ENCODE measurements at places on chromosomes 12 and 14. TPM values are rescaled to one million over a fixed set of nuclear protein-coding genes. Genes with fewer than 3 reads are reported as not detected.

The ACVRL1 gene
- 0.64 TPM for total RNA-seq

- no peak for DNase-seq
- no peaks in the 10 kb centered on the region for H3K36me3 ChIP-seq
- H3K4me1 ChIP-seq, result peaks cover 10% of the 10 kb centered on the region
- no peak overlapping the region for H3K4me3 ChIP-seq
- H3K27ac ChIP-seq, result no peak overlapping the region
Measured at GRCh38 chr14:101956179-101956885, 8.0 kb upstream of the DYNC1H1 start.

DNA sequence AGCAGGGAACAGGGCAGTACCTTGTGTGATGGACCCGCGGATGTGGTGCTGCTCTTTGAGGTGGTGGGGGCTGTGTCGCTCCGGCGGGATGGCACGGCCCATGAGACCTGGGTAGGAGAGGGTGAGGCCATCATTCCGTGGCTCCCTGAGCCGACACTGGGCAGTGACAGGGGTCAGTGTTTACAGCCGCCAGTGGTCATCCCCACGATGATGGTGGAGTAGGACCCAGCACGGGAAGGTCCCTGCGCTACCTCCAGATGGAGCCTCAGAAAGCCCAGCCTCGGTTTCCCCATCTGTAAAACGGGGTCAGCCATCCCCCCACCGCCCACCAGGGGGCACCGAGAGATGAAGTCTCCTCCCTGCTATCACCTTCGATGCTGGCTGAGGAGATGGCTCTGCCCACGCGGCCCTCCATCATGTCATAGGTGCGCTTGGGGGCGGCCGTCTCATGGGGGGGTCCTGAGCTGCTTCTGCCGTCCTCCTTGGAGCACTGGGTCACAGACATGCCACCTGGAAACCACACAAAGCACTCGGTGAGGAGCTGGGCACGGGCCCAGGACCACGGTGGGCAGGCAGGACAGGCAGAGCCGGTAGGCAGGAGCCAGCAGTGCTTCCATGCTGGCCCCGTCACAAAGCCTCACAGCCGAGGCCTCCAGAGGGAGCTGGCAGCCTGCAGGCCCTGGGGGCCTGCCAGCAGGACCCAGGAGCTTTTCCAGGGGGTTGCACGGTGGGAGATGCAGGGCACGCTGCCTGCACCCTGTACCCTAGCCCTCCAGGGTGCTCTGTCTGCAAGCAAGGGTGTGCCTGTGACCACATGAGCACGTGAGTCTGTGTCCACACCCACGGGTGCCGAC, 53.1 kb downstream of the RFLNA start:
- DNase-seq, result peak; percentile 29
- H3K27me3 ChIP-seq, result no peaks in the 10 kb centered on the region
- peak overlapping the region; percentile 80 for H3K27ac ChIP-seq
- H3K4me1 ChIP-seq, result no peaks in the 10 kb centered on the region
- peaks cover 45% of the 10 kb centered on the region for H3K36me3 ChIP-seq

DNA sequence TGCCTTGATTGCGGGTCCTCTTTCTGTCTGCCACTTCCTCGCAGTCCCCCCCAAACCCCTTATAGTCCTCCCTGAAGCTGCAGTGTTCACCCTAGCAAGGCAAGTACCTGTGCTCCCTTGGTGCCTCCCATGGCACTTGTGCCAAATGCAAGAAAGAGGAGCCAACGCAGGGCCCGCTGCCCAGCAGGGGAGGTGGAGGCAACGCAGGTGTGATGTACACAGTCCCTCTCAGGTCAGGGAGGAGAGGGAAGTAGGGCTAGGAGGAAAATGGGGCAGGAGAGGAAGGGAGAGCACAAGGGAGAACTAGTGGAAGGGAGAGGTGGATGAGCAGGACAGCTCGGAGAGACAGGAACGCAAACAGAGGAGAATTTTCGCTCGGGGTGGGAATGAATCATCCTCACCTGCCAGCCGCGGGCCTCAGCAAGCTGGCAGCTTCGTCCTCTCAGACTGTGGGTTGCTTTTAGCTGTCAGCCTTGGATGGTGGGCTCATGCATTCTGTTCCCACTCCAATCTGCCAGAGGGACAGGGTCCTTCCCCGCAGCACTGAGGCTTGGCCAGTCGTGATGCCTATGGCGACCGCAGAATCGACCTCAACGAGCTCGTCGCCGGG, 357.0 kb downstream of the CACNA1C start:
- no peak for DNase-seq
- peaks cover 14% of the 10 kb centered on the region for H3K4me1 ChIP-seq
- H3K27me3 ChIP-seq, result no peaks in the 10 kb centered on the region
- no peaks in the 10 kb centered on the region for H3K36me3 ChIP-seq
- H3K4me3 ChIP-seq, result no peak overlapping the region
- H3K27ac ChIP-seq, result no peak overlapping the region

GRCh38 chr14:85527006-85527405, 2.9 kb upstream of the FLRT2 start:
- DNase-seq, result no peak
- no peak overlapping the region for H3K4me3 ChIP-seq
- H3K27ac ChIP-seq, result no peak overlapping the region
- no peaks in the 10 kb centered on the region for H3K36me3 ChIP-seq
- peaks cover 48% of the 10 kb centered on the region for H3K27me3 ChIP-seq

DNA sequence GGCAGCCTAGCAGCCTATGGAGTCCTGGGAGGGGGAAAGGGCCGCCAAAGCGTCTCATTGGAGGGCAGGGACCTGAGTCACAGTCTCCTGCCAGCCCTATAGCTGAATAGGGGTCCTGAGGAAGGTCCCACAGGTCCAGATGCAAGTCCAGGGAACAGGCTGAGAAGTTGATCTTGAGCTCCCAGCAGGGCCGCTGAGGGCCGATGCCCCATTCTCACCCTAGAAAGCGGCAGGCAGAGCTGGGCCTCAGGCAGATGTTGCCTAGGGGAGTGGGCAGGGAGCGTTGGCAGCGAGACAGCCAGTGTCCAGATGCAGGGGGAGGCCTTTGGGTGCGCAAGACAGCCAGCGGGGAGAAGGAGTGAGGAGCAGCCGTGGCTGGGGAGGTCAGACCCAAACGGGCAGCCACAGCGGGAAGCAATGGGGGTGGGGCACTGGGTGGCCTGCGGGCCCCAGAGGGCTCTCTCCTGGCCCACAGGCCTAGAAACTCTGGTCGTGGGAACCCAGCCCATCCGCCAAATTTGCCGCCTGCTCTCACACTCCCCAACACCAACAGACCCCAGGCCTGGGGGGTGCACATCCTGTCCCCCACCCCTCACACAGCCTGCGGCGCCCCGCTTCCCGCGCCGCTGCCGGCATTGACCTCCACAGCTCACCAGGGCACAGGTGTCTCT, 1.1 kb downstream of the HDAC7 start:
- peaks cover 64% of the 10 kb centered on the region for H3K4me1 ChIP-seq
- peak overlapping the region; percentile 78 for H3K4me3 ChIP-seq
- DNase-seq, result no peak
- no peaks in the 10 kb centered on the region for H3K36me3 ChIP-seq
- H3K27me3 ChIP-seq, result peaks cover 12% of the 10 kb centered on the region

DNA sequence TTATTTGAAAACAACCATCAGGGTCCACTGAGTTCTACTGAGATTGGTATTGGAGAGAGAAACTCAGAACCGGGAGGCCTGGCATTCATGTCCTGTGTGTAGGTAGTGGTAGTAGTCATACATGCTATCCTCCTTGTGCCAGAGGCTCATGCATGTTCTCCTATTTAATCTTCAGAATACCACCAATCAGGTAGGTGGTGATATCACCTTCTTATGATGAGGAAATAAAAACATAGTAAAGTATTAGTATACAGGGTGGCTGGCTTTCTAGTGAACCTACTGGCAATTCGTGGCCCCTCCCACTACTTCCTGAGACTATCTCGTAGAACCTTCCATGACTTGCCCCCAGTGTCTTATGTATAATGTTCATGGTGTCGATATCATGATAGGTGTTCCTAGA, 40.5 kb upstream of the EID3 start:
- H3K27me3 ChIP-seq, result no peaks in the 10 kb centered on the region
- no peak for DNase-seq
- H3K4me3 ChIP-seq, result no peak overlapping the region
- H3K27ac ChIP-seq, result no peak overlapping the region

All from WTC11 (cell line).